CD4-positive, alpha-beta T cell (primary cell): ENCODE measurements at places on chromosomes 3 and 15.

- no peak for DNase-seq
Measured at GRCh38 chr3:69294014-69294766, 91.7 kb downstream of the FRMD4B start.

GRCh38 chr15:81098861-81099651 is 35.0 kb upstream of the CFAP161 start:
- DNase-seq: no peak

DNA sequence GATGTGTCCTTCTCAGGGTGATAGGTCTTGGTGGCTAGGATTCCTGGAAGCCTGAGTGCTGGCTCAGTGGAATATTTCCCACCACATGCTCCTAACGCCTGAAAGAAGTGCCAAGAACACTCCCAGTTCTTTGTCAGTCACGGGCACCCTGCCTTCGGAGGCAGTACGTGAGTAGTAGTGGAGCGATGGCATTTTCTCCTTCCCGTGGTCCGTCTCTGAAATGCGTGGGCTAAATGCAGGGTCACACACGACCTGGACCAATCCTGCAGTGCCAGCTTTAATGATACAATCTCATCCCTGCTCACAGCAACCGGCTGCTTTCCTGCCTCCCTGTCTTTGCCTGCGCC is 14.5 kb downstream of the H1-8 start:
- DNase-seq: no peak

DNA sequence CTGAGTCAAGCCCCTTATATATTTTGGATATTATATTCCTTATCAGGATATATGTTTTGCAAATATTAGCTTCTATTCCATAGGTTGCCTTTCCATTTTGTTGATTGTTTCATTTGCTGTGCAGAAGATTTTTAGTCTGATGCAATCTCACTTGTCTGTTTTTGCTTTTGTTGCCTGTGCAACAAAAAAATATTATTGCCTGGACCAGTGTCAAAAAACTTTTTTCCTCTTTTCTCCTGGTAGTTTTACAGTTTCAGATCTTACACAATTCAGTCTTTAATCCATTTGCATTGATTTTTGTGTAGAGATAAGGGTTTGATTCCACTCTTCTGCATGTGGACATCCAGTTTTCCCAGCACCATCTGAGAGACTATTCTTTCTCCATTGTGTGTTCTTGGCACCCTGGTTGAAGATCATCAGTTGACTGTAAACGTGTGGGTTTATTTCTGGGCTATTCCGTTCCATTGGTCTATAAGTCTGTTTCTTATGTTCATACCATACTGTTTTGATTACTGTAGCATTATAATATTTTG is 228.9 kb upstream of the NR2E3 start:
- DNase-seq: no peak

GRCh38 chr3:50258979-50259378 is 10.0 kb upstream of the SEMA3B start:
- no peak for DNase-seq
